ENCODE measurements at places on chromosomes 4 and X.

DNA sequence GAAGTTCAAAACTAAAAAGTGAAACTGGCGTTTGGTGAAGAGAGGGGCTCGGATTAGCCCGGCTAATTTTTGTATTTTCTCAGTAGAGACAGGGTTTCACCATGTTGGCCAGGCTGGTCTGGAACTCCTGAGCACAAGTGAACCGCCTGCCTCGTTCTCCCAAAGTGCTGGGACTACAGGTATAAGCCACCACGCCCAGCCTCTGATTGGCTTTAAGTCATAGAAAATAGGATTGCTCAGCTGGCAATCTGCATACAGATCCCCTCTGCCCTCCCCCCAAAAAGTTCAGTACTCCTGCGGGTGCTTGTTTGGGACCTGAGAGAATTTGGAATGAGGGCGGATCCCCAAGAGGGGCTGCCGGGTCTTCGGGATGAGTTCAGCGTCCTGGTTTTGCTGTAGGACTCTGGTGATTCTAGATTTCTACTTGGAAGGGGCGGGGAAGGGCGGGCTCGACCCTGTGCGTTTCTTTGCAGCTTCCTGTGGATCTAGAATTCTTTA, 537 bp upstream of the PRKX start:
- no peak for DNase-seq

DNA sequence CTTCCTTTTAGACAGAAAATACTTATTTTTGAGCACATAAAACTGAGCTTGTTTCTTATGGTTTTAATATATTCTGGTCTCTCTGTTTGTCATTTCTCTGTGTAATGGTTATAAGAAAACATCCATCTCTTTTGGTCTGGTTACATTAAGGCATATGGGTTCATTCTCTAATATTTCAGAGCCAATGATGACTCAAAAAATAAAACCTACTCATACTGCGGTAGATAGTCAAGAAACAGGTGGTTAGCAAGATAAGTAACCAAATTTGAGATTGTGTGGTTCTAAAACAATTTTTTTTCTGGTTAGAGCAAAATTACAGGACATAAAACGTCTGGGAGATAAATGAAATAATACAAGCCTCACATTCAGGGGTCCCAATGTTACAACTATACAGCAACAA, 654.5 kb downstream of the STIM2 start:
- no peak for DNase-seq

DNA sequence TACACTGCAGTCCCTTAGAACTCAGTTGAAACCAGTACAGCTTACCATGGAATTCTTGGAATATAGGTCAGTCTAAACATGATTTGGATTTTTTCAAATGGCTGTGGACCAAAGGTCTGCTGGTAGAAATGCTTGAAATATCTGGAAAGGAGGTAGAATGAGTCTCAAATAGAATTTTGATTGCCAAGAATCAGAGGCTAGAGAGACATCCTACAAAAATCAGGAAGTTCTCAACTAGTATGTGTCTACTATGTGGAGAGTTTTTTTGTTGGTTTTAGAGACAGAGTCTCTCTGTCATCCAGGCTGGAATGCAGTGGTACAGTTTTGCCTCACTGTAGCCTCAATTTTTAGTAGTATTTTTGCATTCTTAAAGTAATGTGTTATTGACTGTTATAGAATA, 53.6 kb downstream of the PAQR3 start:
- no peak for DNase-seq

- DNase-seq: no peak
Measured at GRCh38 chr4:177323416-177323815, 13.7 kb downstream of the NEIL3 start.

- DNase-seq: no peak
Measured at GRCh38 chr4:145956288-145956890, 17.8 kb upstream of the ZNF827 start.

DNA sequence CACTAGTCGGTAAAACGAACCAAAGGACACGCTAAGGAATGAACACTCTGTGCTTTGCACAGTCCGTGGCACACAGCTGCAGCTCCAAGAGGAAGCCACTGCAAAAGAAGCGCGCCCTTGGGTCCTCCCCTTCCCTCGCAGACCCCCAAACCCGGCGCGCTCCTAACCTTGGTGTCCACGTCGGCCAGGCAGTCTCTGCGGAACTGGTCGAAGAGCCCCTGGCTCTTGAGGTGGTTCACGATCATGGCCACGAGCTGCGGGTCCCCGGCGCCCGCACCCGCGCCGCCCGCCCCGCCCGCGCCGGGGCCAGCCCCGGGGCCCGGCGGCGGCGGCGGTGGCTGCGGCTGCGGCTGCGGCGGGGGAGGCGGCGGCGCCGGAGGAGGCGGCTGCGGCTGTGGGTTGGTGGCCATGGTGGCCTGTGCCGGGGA, 333 bp downstream of the BOD1L1 start:
- no peak for DNase-seq

GRCh38 chr4:22607382-22607781, 85.4 kb upstream of the GBA3 start:
- DNase-seq: peak; percentile 7

- DNase-seq: no peak
Measured at GRCh38 chr4:94676970-94677369, 80.8 kb upstream of the BMPR1B start.

- DNase-seq: no peak
Measured at GRCh38 chr4:186792728-186793366, 69.2 kb upstream of the FAT1 start.

DNA sequence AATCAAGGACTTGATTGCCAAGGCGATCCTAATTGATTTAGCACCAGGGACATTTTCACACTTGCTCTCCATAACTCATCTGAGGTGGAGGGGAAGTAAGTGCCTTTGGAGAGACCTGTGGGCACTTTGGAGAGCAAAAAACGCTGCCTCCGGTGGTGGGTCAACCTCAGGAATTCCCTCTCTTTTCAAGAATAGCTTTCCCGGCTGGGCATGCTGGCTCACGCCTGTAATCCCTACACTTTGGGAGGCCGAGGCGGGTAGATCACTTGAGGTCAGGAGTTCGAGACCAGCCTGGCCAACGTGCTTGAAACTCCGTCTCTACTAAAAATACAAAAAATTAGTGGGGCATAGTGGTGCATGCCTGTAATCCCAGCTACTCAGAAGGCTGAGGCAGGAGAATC, 49.2 kb downstream of the PRPS1 start:
- DNase-seq: no peak

GRCh38 chrX:30992381-30992904, 79.4 kb downstream of the FTHL17 start:
- DNase-seq: no peak

GRCh38 chr4:74682567-74683359, 111.6 kb downstream of the BTC start:
- peak; percentile 32 for DNase-seq

DNA sequence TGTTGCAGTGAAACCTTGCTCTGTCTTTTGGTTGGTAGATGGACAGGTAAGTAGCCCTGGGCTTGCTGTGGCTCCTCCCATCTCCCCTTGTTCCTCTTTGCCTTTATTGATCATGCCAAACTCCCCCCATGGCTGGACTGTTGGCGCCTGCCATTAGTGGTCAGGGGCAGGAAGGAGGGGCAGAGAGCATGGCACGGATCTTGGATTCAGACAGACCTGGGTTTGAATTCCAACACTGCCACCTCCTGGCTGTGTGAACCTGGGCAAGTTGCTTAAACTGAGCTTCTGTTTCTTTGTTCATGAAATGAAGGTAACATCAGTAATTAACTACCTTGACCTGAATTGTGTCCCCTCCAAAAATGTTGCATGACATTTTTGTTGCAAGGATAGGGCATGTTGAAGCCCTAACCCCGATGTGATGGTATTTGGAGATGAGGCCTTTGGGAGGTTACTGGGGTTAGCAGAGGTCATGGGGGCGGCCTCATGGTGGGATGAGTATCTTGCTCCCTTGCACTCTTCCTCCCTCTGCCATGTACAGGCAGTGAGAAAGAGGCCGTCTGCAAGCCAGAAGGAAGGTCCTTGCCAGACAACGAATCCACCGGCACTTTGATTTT, 6.0 kb downstream of the SLC2A9 start:
- DNase-seq: no peak

DNA sequence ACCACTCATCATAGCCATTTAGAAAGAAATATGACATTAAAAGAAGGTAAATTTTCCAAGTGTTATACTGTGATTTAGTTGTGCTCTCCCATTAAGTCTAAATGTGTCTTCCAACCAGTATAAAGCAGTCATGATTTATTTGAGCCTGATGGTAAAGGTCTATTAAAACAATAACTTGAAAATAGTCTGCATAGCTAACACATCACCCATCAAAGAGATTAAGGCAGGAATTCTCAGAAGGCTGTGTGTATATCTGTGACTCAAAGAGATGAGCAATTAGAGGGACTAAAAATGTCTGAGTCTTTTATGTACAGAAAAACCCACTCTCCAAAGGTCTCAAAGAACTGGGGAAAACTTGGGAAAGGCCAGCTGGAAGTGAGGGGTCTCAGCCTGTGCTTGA, 70.3 kb upstream of the IQCM start:
- DNase-seq: no peak

- DNase-seq: no peak
Measured at GRCh38 chrX:151151665-151152267, 24.6 kb upstream of the GPR50 start.

GRCh38 chr4:74934016-74934831, 1.3 kb downstream of the PARM1 start:
- DNase-seq: no peak

DNA sequence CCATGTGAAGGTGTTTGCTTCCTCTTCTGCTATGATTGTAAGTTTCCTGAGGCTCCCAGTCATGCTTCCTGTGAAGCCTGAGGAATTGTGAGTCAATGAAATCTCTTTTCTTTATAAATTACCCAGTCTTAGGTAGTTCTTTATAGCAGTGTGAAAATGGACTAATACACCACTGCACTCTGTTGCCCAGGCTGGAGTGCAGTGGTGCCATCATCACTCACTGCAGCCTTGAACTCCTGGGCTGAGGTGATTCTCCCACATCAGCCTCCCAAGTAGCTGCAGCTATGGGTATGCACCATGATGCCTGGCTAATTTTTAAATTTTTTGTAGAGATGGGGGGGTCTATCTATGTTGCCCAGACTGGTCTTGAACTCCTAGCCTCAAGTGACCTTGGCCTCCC, 15.8 kb upstream of the IGFBP7 start:
- DNase-seq: no peak

DNA sequence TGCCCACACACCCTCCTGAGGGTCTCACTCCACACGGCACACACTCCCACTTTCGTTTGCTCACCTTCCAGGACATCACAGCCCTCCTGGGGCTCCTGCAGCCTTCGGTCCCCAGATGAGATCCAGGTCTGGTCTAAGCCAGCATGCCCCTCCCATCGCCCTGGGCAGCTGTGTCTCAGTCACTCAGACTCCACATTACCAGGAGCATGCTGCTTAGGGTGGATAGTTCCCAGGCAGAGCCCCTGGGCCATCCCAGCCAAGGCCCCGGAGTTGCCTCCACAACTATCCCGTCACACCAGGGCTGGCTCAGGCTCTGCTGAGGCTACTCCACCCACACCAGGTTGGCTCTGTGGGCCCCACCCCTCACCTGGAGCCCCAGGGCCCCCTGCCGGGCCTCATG, 50.4 kb upstream of the PSAPL1 start:
- DNase-seq: no peak

- no peak for DNase-seq
Measured at GRCh38 chrX:44036336-44036735, 63.1 kb upstream of the NDP start.

DNA sequence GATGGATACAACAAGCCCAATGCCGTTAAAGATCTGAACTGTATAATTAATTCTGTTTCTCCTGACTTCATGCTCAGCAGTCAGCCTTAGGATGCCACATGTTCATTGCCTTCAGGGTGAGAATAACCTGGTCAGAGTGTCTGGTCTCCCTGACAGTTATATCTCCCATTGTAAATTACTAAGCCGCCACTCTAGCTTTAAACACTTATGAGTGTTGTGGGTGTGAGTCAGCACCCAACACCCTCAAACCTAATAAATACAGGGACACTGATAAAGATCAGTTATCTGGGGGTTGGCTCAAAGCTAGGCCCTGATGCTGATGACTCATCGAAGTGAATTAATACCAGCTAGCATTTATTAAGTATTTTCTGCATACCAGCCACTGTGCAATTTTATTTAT, 64.9 kb upstream of the DYNLT3 start:
- DNase-seq: no peak

DNA sequence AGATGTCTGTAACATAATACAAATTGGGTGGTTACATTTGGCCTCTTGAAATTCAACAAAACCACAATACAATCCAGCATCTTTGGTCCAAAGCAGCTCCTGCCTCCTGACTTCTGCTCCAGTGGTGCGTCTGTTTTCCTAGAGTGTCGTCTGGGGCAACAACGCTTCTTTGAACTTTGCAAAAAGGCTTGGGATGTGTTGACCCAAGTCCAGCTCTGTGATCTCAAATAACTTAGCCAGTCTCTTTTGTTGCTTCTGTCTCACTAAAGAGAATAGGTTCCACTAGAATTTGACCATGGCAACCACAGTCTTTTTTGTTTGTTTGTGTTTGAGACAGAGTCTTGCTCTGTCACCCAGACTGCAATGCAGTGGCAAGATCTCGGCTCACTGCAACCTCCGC, 324.0 kb downstream of the DHRSX start:
- DNase-seq: no peak

- no peak for DNase-seq
Measured at GRCh38 chr4:37599092-37599790, 86.9 kb downstream of the RELL1 start.
